Common myeloid progenitor, CD34-positive (primary cell): ENCODE measurements at places on chromosomes 6 and 20.

DNA sequence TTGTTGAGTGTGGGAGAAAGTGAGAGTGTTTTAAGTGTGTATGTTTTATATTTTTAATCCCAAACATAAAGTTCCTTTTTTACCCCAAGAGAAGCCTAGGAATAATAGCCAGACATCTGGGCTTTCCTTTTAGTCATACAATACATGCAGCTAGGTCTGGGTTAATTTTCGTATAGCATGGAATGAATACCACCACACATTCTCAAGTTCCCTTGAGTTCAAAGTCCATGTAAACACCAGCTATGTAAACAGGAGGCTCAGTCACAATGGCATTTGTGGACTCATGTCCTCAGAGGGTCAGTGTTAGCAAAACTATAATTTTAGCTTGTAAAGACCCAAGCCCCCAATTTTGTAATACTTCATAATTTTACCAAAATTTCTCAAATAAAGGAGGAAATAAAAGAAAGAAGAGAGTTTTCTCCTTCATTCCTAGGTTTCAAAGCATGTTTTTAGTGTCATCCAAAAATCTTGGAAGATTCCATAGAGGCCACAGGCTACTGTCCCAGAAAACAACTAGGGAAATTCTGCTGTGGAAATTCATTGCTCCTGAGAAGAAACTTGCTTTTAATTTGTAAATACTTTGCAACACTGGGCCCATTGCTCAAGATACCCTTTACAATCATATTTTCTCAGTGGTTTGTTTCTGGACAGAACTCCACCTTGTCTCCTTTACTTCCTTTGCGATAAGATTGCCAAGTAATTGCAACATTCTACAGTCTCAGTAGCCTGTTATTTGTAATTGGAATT is 671.2 kb downstream of the COL12A1 start:
- DNase-seq, result no peak

DNA sequence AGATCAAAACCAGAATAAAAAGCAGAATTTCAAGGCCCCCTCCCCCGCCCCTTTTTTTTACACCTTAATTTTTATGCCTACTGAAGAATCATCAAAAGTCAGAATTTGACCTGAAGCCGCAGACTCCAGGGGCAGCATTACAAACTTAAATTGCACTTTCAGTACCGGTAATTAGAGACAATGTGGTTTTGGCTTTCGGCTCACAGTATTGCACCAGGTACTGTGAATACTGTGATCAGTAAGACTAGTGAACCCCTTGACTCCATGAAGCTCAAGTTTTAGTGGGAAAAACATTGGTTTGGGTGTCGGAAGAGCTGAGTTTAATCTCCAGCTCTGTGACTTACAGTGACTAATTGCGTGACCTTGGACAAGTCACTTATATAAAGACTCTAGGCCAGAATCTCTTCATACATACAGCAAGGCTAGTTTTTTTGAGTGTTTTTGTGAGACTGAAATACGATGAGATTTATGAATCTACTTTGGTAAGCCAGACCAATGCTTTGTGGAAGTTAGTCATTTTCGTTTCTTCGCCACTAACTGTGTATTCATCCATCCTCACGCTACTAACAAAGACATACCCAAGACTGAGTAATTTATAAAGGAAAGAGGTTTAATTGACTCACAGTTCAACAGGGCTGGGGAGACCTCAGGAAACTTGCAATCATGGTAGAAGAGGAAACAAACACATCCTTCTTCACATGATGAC is 114.7 kb downstream of the SASH1 start:
- no peak for DNase-seq

DNA sequence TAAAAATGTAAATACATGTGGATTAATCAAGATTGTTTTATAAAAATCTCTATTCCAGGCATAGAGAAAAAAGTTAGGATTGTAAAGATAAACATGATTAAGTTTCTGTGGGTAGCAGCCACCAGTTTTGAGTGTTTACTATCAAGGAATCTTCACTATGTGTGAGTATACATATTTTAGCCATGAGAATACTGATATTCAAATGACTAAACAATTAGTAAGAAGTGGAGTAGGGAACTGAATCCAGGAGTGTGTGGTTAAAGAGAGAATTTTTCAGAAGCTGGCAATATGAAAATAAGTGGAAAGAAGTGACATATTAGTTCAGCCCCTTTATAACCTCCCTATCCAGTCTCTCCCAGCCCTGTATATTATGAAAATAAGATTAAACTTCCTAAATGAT is 10.3 kb downstream of the ELOVL2 start:
- DNase-seq, result no peak

DNA sequence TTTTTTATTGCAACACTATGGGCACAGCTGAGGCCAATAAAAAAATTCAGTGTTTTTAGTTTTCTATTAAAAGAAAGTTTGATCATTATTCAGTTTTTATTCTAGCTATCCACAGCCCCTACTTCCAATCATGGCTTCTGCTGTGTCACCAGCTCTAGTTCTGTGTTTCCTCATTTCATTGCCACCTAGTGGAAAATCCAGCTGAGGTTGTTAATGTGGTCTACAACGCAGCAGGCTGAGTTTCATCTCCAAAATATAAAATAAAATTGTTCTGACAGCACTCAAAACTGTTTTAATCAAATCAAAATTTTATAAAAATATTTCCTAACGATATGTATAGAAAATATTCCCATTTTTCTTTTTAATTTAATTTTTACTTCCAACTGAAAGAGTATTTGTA is 13.6 kb downstream of the COL9A1 start:
- peak; percentile 13 for DNase-seq

- DNase-seq, result no peak
These were observed at the start of gene BPIFB4 for GRCh38 chr20:33079259-33079658. Gene BPIFB4 (plus strand): TSS chr20:33079643. CDS start chr20:33081527, 1,884 bp downstream.

GRCh38 chr6:165985806-165986299 is 181.8 kb downstream of the TBXT start:
- DNase-seq, result no peak

- DNase-seq, result no peak
These were observed 77.5 kb downstream of the NCOA7 start for GRCh38 chr6:125868252-125868651.

GRCh38 chr6:129748901-129749748 is 39.1 kb upstream of the ARHGAP18 start:
- no peak for DNase-seq

- no peak for DNase-seq
These were observed 3.2 kb downstream of the TNFRSF6B start for GRCh38 chr20:63699466-63700198.

- DNase-seq, result peak; percentile 65
These were observed 28.4 kb downstream of the LYRM2 start for GRCh38 chr6:89610149-89610642.

- DNase-seq, result no peak
These were observed 146.2 kb upstream of the CARMIL1 start for GRCh38 chr6:25132934-25133333.

- no peak for DNase-seq
These were observed 90.5 kb downstream of the NOL4L start for GRCh38 chr20:32494483-32495216.

DNA sequence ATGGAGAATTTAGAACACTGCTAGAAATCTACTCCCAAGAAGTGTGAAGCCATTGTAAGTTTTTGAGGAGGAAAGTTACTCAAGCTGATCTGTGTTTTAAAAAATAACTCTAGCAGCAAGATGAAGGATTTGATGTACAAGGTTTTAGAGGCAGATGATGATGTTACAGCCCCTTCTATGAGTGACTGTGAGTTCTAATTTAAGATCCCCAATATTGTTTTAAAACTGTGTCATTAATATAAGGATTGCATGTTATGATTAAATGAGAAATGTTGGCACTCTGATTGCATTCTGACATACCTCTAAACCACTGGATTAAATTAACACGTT is 293.5 kb downstream of the ADGB start:
- DNase-seq, result no peak

DNA sequence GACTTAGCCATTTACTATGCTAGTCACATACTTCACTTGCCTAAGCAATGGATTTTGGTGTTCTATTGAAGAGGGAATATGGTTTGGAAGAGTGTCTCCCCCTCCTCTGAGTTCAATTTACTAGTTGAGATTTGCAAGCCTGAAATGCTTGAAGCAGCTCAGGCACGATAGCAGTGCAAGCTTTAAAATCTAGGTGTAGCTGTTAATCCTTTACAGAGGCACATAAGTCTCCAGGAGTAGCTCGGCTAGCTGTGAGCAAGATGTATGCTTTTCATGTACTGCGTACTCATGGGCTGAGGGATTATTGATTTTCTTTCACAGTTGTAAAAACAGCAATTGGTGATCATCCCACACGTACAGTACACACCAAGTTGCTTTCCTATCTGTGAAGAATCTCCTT is 726 bp downstream of the FLRT3 start:
- DNase-seq, result peak; percentile 1

GRCh38 chr20:45701104-45701503 is 734 bp upstream of the WFDC13 start:
- no peak for DNase-seq

DNA sequence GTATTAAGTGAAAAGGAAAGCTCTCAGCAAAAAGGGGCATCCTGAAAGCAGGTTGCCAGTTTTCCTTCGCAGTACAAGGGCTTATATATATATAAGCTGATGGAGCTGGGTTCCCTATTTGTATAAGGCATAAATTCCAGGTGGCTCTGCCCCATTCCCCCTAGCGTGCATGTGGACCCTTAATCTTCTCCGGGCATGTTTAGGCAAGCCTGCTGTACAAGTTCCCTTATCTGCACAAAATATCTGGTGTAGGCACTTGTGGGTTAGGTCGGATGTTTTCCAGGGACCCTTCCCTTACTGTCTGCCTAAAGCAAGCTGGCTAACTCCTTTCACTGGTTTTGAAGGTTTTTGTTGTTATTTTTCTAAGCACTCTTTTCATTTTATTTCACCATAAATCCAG is 140.7 kb downstream of the FUT9 start:
- peak; percentile 4 for DNase-seq

DNA sequence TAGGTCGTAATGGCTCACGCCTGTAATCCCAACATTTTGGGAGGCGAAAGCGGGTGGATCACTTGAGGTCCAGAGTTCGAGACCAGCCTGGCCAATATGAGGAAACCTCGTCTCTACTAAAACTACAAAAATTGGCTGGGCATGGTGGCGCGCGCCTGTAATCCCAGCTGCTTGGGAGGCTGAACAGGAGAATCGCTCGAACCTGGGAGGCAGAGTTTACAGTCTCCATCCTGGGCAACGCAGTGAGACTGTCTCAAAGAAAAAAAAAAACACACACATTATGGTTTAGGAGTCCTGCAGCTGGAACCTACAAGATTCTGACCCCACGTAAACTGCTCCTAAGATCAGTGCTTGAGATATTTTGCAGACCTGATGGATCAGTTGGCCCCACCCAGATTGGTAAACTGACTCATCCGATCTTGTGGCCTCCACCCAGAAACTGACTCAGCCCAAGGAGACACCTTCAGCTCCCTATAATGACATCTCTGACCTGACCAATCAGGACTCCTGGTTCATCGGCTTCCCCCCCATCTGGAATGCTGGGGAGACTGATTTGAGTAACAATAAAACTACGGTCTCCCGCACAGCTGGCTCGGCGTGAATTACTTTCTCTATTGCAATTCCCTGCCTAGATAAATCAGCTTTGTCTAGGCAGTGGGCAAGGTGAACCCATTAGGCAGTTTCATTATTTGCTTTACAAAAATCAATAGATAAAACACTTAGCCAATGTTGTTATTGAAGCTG is 96.2 kb upstream of the BTN3A2 start:
- no peak for DNase-seq

DNA sequence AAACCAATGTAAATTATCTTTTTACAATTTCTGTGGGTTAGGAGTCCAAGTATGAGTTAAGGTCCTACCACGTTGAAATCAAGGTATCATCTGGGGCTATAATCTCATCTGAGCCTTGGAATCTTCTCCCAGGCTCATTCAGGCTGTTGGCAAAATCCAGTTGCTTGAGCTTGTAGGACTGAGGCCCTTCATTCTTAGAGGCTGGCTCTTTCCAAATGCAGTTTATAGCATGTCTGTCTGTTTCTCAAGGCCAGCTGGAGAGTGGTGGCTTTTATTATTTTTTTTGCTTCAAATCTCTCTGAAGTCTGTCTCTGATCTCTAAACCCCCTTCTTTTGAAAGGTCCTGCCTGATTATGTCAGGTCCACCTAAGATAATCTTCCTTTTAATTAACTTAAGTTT is 177.2 kb upstream of the ASCC3 start:
- no peak for DNase-seq

DNA sequence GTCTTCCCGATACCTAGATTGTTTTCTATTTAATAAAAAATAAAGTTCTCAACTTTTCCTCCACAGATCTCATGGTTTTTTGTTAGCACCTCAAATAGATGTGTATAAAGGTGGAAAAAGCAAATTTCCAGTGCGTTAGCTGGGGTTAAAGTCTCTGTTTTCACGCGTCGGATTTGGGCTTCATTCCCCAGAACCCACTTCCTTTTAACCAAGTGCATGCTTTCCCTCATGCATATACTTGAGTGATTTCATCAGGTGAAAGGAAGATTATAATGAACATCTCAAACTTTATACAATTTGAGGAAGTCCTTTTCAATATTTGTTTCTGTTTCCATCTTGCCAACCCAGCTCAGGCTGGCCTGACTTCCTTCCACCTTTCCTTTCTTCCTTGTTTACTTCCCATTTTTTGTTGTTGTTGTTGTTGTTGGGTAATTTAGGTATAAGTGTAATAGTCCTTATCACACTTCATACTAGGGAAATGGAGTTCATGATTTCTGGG is 43.9 kb upstream of the GGTLC1 start:
- no peak for DNase-seq

DNA sequence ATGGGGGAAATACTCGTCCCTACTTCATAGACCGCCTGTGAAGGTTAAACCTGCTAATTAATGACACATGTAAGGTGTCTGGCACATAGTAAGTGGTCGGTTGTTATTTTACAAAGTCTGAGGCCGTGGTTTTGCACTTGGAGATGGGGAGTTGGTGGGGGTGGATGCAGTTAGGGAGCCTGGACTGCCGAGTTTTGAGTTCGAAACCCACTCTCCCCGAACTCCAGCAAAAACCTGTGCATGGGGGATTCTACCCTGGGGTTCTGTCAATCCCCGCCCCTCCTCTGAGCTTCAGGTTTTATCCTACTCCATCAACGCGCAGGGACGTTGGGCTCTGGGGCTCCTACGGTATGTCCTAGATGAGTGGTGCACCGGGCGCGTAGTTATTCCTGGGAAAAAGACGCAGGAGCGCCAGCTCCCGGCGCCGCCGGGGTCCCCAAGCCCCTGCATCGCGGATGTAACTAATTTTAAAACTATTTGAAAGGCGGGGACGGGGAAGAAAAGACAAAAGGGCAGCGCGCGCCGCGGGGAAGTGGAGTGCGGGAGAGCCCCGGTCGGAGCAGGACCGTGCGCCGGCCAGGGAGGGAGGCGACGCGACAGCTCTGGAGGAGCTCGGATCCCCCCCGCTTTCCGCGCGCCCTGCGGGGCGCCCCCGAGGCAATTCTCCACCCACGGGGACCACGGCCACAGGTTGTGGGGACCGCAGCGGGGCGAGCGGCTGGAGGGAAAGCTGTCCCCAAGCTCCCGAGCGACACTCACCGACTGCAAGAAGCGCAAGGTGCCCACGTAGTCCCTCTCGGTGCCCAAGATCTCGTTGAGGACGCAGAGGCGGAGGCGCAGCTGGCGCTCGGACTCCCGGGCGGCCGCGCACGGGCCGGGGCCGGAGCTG is 672 bp downstream of the PREX1 start:
- DNase-seq, result no peak
